ENCODE measurements at places on chromosomes 7 and 10.

- no peak for DNase-seq
These were observed 71.8 kb upstream of the LRRN3 start for GRCh38 chr7:111018960-111019736.

GRCh38 chr7:48084727-48085432, 4.2 kb upstream of the UPP1 start:
- peak; percentile 94 for DNase-seq

DNA sequence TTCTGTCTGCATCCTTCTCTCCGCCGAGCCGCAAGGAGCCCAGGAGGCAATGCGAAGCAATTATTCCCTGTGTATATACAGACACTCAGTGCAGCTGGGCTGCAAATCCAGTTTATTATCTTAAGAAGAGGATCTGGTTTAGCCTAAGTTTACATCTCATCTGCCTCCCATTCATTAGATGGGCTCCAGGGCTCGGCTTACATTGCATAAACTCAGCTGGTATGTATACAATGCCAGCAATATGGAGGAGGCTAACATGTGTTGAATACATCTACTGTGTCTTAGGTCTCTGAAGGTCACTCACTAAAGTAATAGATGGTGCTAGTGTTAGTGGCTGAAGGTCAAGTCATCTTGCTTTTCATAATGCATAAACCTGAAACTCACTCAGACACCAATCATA, 996.8 kb downstream of the KCNMA1 start:
- no peak for DNase-seq

DNA sequence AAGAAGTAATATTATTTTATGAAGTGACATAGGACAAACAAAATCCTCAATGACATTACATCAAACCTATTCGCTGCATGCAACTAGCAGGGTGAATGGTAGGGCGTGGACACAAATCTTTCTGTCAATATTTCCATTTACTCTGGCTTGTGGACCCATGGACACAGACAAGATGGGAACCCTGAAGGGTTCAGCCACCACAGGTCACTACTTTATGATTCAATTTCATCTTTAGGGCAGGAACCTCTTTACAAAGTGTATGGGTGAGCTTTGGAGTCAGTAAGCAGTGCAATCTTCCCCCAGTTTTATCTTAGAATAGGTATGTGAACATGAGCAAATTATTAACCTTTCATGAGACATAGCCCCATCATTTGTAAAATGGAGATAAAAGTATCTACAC, 982.4 kb upstream of the LRRTM3 start:
- DNase-seq = no peak

GRCh38 chr7:16463520-16463919, 2.0 kb downstream of the SOSTDC1 start:
- DNase-seq = no peak

GRCh38 chr7:141122736-141123135, 48.9 kb downstream of the TMEM178B start:
- no peak for DNase-seq

DNA sequence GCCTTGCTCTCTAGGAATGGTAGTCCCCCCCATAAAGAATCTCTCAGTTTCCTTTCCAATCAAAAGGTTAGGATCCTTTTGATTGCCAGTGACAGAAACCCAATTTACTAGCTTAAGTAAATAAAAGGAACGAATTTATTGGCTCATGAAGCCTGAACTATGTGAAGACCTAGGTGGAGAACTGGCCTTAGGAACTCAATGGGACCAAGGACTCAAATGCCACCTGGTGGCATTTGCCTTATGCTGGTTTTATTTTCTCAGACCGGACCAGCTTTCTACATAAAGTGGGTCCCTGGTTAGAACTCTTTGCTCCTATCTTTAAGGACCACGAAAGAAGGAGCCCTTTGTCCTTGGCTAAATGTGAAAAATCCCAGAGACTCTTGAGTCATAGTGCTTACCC, 25.4 kb downstream of the CFTR start:
- DNase-seq = no peak
